NCI-H1417 (cell line): ENCODE measurements at places on chromosomes 2 and 18.

DNA sequence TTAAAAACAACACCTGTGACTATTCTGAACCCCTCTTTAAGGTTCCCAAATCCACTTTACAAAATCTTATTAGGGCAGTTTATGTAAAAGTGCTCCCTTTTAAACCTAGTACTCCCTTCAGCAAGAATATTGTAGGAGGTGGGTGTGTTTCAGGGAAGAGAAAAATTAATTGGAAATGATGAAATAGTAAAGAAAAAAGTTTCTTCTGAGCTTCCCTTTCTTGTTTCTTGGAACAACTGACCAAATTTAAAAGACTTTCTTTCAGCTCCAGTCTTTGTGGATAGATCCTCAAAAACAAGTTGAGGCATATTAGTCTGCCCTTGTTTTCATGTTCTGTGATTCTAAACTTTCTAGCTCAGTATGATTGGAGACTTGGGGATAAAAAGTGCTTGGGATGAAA is 3.0 kb downstream of the VWA3B start:
- DNase-seq = no peak

DNA sequence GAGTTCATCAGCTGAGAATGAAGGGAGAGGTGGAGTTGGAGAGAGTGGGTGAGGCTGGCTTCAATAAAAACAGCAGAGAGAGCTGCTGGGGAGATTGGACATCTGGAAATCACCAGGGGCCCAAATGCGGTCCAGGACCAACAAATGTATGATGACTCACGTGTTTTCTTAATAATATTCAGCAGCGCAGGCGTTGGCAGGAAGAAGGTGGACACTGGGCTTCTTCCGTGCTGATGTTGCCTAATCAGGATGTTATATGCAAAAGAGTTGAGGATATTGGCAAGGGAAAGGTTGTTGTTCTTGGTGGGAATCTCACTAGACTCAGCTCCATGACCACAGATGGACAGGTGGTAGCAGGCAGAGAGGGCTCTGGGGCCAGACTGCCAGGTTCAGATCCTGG is 12.8 kb upstream of the PLA2R1 start:
- DNase-seq = no peak

DNA sequence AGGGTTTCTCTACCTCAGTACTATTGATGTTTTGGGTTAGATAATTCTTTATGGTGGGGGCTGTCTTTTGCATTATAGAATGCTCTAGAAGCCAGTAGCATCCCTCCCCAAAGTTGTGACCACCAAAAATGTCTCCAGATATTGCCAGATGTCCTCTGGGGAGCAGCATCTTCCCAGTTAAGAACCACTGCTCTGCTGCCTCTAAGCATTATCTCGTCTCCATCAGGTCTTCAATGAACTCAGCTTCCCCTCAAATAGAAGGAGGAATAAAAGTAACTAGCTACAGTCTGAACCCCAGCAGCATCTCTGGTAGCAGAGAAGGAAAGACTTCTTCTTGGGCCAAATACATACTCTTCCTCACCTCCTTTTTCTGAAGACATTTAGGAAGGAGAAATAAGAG is 244.1 kb downstream of the AGPS start:
- no peak for DNase-seq

- no peak for DNase-seq
These were observed 126.4 kb upstream of the CD226 start for GRCh38 chr18:70074116-70074515.

DNA sequence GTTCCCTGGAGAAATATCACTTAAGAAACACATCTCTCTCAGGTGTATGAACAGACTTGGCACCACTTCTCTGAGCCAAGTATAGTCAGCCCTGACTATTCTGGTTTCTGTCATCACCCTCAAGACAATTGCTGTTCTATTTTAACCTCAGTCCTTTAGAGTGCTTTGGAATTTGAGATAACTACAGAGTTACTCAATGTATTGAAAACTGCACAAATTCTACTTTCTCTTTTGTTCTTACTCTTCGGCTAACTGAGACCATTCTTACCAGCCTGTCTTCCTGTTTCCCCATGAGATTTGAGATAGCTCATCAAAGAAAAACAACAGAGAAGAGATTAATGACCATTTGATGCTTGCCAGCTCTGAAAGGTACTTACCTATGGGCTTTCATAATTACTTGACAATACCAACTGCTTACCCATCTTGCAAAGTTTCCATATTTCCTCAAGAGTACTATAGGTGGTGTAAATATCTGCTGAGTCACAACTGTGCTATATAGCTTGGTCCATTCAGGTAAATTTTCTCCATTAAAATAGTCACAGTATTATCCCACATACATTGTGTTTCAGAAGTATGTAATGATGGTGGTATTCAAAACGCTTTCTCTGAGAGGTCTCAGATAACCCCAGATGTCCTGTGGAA is 467.5 kb upstream of the CHST9 start:
- no peak for DNase-seq

DNA sequence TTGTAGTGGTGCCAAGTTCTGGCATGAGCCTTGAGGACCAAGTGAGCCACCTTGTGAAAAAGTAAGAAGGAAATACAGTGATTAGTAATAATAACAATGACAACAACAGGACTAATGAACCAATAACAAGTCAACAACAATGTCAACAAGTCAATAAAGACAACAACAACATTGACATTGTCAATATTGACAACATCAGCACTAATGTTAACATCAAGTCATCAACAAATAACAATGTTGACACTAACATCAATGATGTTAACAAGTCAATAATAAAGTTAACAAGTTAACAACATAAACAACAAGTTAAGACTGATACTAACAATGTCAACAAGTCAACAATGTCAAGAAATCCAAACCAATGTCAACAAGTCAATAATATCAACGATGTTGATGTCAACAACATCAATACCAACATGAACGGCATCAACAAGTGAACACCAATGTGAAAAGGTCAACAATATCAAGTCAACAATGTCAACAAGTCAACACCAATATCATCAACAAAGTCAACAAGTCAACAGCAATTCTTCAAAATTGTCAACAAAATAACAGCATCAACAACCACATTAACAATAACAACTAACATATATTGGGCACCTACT is 24.0 kb downstream of the LCT start:
- DNase-seq = no peak
